ENCODE measurements at places on chromosomes 16 and 17. TPM values are rescaled to one million over a fixed set of nuclear protein-coding genes. Genes with fewer than 3 reads are reported as not detected.
A peak's percentile ranks its signal among the peaks of the same experiment; 100 is the strongest.

Gene ZNF469
- total RNA-seq, result 13.3 TPM

GRCh38 chr16:24789881-24790280 lies 55.9 kb upstream of the SLC5A11 start:
- H3K4me1 ChIP-seq, result no peaks in the 10 kb centered on the region
- H3K27me3 ChIP-seq, result no peaks in the 10 kb centered on the region
- H3K36me3 ChIP-seq, result peaks cover 39% of the 10 kb centered on the region
- H3K4me3 ChIP-seq, result no peak overlapping the region
- no peak for DNase-seq
- peak overlapping the region; percentile 19 for H3K27ac ChIP-seq

- H3K4me3 ChIP-seq, result no peak overlapping the region
- peaks cover 8% of the 10 kb centered on the region for H3K4me1 ChIP-seq
- H3K36me3 ChIP-seq, result no peaks in the 10 kb centered on the region
- peaks cover 2% of the 10 kb centered on the region for H3K27me3 ChIP-seq
- peak; percentile 14 for DNase-seq
Observed at GRCh38 chr17:75073618-75074047, 14.1 kb upstream of the SLC16A5 start.

GRCh38 chr17:45197108-45197507 lies 24.6 kb upstream of the FMNL1 start:
- H3K4me3 ChIP-seq, result no peak overlapping the region
- no peak for DNase-seq
- H3K27ac ChIP-seq, result peak overlapping the region; percentile 78
- no peaks in the 10 kb centered on the region for H3K27me3 ChIP-seq

DNA sequence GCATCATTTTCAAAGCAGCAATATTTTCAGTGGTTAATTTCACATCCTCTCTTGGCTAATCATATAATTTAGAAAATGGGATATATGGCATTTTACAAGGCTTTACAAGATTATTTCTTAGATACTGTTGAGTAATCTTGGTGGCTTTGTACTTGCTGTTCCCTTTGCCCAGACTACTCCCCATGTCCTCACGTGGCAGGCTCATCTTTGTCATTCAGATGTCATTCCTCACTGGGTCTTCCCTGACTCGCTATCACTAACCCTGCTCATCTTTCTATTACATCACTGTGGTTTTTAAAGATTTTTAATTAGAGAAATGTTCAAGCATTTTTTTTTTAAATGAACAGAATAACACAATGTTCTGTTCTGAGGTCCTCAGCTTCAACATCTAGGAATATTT lies 240.0 kb upstream of the IRX5 start:
- H3K4me3 ChIP-seq, result no peak overlapping the region
- no peak for DNase-seq
- no peaks in the 10 kb centered on the region for H3K4me1 ChIP-seq
- H3K36me3 ChIP-seq, result no peaks in the 10 kb centered on the region

DNA sequence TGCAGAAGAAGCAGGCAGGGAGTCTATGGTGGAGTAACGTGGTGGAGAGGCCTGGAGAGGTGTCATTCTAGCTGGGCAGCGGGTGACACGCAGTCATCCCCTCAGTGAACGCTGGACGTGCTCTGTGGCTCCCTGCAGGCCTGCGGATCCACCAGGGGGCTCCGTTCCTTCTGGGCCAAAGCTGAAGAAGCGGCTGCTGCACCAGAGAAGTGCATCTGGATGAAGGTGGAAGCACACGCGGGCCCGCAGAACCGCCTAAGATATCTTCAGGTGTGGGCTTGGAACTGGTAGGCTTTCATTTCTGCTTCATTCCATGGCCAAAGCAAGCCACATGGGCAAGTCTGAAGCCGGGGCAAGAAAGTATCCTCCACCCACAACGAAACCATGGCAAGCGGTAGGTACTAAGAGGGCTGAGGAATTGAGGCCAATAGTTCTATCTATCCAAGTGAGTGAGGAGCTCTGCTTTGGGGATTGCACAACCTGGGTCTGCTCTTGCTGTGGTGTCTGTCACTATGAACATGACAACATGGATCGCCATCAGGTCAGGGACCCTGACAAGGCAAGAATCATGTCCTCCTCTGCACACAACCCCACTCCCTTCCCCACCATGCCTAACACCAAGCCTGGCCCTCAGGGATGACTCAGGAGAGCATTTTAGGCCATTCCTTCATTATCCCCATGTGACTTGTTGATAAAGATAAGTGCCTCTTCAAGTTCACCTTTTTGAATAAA lies 78.9 kb upstream of the FBXO47 start:
- no peaks in the 10 kb centered on the region for H3K4me1 ChIP-seq
- no peak for DNase-seq
